ENCODE measurements at places on chromosomes 3 and 15.

GRCh38 chr15:52021892-52022540 is 3.0 kb downstream of the MAPK6 start:
- peaks cover 3% of the 10 kb centered on the region for H3K4me1 ChIP-seq
- no peak for DNase-seq
- no peak overlapping the region for H3K27ac ChIP-seq
- H3K36me3 ChIP-seq = no peaks in the 10 kb centered on the region
- H3K4me3 ChIP-seq = no peak overlapping the region

DNA sequence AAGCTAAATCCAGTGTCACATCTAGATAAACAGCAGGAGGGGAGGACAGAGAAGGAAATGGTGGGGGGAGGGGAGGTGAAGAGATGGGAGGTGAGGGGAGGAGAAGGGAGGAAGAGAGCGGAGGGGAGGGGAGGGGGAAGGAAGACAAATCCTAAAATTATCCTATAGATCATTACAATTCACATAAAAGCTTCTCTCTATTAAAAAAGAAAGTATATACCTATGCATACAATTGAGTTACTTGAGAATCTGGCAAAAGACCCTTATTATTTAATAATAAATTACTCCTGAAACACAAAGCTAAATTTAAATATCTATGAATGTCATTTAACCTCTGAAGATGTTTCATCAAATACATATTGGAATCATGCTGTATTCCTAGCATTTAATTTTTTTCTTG is 303.9 kb downstream of the MAGI1 start:
- H3K4me3 ChIP-seq = no peak overlapping the region
- peaks cover 1% of the 10 kb centered on the region for H3K4me1 ChIP-seq
- H3K36me3 ChIP-seq = no peaks in the 10 kb centered on the region
- H3K27me3 ChIP-seq = no peaks in the 10 kb centered on the region

GRCh38 chr3:10377148-10377725 is 56.3 kb upstream of the SEC13 start:
- DNase-seq = no peak
- H3K27me3 ChIP-seq = no peaks in the 10 kb centered on the region
- no peak overlapping the region for H3K4me3 ChIP-seq

DNA sequence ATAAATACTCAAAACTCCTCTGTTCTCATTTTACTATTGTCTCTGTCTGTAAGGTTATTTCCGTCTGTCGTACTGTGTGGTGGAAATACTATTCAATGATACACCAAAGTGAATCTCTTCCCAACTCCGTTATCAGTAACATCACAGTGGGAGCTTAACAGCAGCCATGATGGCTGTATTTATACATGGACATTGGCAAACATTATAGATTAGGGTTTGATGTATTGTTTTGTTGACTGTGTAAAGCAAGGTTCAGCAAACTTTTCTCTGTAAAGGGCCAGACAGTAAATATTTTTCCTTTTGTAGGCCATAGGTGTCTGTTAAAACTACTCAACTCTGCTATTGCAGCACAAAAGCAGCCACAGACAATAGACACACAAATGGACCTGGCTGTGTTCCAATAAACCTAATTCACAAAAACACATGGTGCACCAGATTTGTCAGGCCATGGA is 23.2 kb downstream of the LIPC start:
- H3K4me1 ChIP-seq = no peaks in the 10 kb centered on the region
- no peaks in the 10 kb centered on the region for H3K36me3 ChIP-seq
- H3K4me3 ChIP-seq = no peak overlapping the region
- H3K27ac ChIP-seq = no peak overlapping the region
- no peak for DNase-seq

DNA sequence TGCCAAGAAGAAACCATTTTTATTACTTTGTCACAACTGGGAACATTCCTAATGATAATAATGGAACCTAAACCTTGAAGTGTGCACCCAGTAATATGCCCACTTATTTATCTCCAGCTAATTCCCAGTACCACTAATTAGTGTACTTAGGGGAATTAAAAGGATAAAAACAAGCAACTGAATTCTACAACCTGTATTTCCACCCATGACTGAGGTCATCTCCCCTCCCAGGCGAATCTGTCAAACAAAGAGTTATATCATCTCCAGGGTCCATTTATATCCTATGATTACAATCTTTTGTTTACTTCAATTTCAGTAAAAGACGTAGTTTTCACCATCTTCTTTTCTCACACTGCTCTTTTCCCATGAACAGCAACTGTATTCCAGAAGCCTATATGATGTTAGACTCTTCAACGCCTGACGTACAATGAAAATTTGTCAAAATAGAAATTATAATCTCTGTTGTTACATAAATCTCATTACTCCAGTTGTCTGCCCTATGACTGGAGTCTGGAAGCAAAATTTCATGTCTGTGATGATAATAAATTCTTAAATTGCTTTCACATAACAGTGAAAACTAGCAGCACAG is 177.6 kb downstream of the GOLIM4 start:
- H3K27me3 ChIP-seq = no peaks in the 10 kb centered on the region
- no peak overlapping the region for H3K4me3 ChIP-seq
- H3K36me3 ChIP-seq = no peaks in the 10 kb centered on the region
- no peak overlapping the region for H3K27ac ChIP-seq
- no peak for DNase-seq
- no peaks in the 10 kb centered on the region for H3K4me1 ChIP-seq

- no peaks in the 10 kb centered on the region for H3K27me3 ChIP-seq
- no peaks in the 10 kb centered on the region for H3K4me1 ChIP-seq
- peak; percentile 24 for DNase-seq
- no peak overlapping the region for H3K27ac ChIP-seq
These were observed 756.6 kb upstream of the ARPP21 start for GRCh38 chr3:34882764-34883163.

DNA sequence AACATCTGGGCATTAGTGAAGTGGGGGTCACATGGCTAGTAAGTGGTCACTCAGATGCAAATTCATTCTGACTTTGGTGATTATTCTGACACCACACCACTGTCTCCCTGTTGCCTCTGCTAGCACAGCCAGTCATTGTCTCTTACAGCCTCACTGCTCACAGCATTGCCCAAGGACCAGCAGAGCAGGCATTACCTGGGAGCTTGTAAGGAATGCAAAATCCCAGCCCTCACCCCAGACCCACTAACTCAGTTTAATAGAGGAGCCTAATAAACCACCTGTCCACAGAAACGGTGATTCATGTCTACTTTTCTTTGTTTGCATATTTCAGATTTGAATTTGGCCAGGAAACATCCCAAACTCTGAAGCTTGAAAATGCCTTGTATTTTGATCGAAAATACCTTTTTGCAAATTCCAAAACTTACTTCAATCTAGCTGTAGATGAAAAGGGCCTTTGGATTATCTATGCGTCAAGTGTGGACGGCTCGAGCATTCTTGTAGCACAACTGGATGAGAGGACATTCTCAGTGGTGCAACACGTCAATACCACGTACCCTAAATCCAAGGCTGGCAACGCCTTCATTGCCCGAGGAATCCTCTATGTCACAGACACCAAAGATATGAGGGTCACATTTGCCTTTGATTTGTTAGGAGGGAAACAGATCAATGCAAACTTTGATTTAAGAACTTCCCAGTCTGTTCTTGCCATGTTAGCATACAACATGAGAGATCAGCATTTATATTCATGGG is 62.7 kb downstream of the GLDN start:
- H3K27ac ChIP-seq = no peak overlapping the region
- no peaks in the 10 kb centered on the region for H3K36me3 ChIP-seq
- no peaks in the 10 kb centered on the region for H3K27me3 ChIP-seq
- H3K4me1 ChIP-seq = no peaks in the 10 kb centered on the region

Measured in mesendoderm (in vitro differentiated cells).